ENCODE measurements at places on chromosomes 6 and 20.

- DNase-seq = no peak
Observed at GRCh38 chr6:122671251-122671650, 61.0 kb downstream of the PKIB start.

- DNase-seq = no peak
Observed at GRCh38 chr6:96777113-96777512, 60.2 kb downstream of the GPR63 start.

DNA sequence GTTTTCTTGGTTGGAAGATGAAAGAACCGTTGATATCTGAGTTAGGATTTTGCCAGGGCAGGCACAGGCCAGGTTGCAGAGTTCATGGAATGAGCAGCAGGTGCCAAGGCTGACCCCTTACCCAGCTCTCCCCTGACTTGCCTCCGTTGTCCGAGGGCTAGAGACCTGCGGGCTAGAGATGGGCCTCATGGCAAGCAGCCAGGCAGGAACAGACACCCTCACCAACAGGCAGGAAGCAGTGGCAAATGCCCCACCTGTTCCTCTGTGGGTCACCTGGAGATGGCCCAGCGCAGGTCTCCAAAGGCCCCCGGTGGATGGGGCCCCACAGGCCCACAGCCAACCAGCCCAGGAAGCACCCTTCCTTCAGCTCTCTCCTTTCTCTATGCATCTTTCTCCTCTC, 186.7 kb upstream of the PMEPA1 start:
- no peak for DNase-seq

- DNase-seq = no peak
Observed at GRCh38 chr20:33858666-33859065, 47.5 kb downstream of the CHMP4B start.

- peak; percentile 68 for DNase-seq
Observed at GRCh38 chr6:28355743-28356665, 6.3 kb downstream of the ZKSCAN3 start.

- DNase-seq = no peak
Observed at GRCh38 chr6:122066200-122066599, 333.3 kb upstream of the HSF2 start.

- DNase-seq = no peak
Observed at GRCh38 chr6:112579601-112580000, 232.5 kb downstream of the RFPL4B start.

DNA sequence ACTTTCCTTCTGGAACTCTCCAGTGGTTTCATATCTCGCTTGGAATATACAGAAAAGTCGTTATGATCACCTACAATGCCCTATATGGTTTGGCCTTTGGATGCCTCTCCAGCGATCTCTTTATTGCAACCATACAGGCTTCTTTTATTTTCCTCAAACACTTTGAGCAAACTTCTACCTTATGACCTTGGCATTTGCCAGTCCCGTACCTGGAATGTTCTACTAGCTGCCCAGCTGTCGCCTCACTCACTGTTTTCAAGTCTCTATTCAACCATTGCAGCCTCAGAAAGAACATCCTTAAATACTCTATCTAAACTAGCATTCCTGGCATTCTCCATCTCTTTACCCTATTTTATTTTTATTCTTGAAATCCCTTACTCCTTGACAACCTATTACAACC, 50.4 kb upstream of the NEDD9 start:
- DNase-seq = no peak

DNA sequence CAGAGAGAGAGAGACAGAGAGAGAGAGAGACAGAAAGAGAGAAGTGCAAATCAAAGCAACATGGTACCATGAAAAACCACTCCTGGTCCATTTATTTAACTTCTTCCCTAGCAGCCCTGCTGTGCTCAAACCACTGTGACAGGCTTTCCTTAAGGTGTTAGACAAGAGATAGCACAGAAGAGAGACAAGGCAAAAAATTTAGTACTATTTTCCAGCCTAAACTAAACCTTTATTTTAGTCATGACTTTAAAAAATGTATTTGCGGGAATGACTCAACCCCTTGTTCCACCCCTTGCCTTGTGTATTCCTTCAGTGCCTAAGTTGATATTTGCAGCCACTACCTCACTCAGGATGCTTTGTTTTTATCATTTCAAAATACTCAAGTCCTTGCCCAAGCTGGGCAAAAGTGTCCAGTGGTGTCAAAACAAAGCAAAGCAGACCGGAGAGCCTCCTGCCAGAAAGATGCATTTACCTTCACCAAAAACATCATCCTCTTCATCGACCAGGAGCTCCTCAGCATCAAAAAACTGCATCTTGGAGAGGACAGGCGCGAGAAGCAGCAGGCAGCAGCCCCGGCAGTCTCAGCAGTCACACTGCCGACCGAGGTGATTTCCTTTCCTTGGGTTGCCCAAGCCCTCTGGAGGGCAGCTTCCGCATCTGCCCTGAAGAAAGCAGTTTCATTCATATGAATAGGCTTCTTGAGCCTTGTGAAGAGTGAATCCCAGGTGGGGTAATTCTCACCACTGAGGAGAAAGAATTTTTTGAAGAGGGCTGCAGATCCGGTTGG, at the start of gene RIPOR2:
TSS of gene RIPOR2 (minus strand) at position 595 of the 787 bp plus-strand sequence. CDS start at position 533, 62 bp downstream.
- no peak for DNase-seq

- DNase-seq = no peak
Observed at GRCh38 chr20:37981568-37981967, 51.7 kb downstream of the TTI1 start.

- DNase-seq = no peak
Observed at GRCh38 chr20:56592211-56592610, 36.9 kb upstream of the TFAP2C start.

DNA sequence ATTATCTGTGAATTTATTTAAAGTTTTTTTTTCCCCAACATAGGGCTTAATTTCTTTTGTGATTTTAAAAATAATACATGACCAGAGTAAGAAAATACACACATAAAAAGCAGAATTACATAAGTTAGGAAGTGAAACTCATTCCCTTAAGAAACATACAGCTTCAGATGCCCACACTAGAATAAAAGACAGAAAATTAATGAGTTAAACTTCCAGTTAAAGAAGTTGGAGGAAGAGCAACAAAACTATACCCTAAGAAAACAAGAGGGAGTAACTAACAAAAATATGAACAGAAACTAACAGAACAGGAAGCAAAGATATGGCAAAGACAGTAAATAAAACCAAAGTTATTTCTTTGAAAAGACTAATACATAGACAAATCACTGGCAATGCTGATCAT, 107.6 kb upstream of the CEP85L start:
- DNase-seq = no peak

GRCh38 chr6:32843331-32843978, 392 bp downstream of the PSMB8 start:
- DNase-seq = no peak

DNA sequence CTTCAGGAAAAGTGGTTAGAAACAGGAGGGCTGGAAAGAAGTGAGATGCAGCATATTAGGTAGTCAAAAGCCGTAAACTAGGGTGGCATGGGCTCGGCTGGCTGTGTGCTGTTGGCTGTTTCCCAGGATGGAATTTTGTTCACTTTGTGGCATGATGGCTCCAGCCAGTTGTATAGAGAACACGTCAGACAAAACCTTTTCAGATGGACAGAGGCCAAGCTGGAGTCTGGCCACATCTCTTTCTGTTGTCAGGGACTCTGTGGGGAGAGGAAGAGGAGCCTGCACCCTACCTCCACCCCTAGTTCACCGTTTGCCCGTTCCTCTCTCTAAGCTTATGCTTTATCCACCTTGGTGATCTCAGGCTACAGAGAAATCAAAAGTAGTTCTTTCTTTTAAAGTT, 22.0 kb downstream of the C6orf89 start:
- peak; percentile 74 for DNase-seq

GRCh38 chr6:52186075-52186474, at the start of gene IL17A:
IL17A (plus strand) TSS chr6:52186375; CDS start chr6:52186432, 57 bp downstream.
- no peak for DNase-seq

GRCh38 chr6:29976253-29976587, 33.9 kb downstream of the HLA-A start:
- DNase-seq = no peak

DNA sequence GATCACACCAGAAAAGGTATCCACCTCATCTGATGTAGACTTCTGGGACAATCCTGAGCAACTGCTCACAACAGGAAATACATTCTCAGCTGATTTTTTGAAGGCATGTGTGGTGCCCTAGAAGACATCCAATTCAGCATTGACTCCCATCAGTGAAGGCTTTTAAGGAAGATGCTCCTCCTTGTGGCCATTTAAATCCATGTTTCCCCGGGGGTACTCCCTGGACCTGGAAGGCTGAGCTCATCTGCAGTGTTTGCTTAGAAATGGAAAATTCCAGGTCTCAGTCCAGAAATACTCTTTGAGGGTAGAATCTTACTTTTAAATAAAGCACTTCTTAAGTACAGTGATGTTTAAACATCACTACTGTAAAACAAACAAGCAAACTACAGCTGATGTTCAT, 195.5 kb upstream of the PDE10A start:
- no peak for DNase-seq

GRCh38 chr6:54013966-54014365, 97.3 kb upstream of the MLIP start:
- DNase-seq = no peak

GRCh38 chr6:143055213-143055612, 5.5 kb upstream of the AIG1 start:
- no peak for DNase-seq

GRCh38 chr20:35436177-35436573, 1.9 kb downstream of the GDF5 start:
- no peak for DNase-seq

GRCh38 chr6:45930420-45931040, 85.1 kb downstream of the CLIC5 start:
- peak; percentile 73 for DNase-seq

GRCh38 chr6:91633374-91634111, 1046.7 kb upstream of the MAP3K7 start:
- no peak for DNase-seq

DNA sequence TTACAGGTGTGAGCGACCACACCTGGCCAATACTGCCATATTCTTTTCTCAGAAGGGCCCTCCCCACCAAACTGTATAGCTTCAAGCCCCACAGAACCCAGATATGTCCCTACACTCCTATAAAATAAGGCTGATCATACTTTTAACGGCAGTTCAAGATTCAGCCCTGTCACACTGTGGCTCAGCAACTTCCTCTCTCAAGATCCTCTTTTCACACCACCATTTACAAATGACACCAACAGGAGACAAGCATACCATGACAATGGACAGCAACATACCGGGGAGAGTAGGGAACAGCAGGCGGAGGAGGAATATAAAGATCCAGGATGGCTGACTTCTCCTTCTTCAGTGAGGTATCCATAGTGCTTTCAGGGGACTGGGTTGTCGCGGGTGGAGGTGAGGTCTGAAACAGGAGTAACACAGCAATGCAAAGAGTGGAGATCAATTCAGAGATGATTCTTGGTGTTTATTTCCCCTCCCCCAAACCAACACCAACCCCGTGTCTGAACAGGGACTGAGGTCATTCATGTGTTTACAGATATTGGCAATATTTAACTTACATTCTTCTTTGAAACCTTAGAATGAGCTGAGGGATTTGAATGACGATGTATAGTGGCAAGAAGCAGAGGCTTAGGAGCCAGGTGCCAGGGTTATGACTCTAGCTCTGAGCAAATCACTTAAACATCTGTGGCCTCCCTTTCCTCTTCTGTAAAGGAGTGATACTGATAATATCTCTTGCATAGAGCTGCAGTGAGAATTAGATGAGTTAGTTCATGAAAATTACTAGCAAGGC, 57.6 kb upstream of the IPCEF1 start:
- DNase-seq = no peak

GRCh38 chr20:32972181-32973076, 31.8 kb downstream of the SUN5 start:
- DNase-seq = no peak

GRCh38 chr20:9099372-9099771, 30.5 kb downstream of the PLCB4 start:
- DNase-seq = no peak

DNA sequence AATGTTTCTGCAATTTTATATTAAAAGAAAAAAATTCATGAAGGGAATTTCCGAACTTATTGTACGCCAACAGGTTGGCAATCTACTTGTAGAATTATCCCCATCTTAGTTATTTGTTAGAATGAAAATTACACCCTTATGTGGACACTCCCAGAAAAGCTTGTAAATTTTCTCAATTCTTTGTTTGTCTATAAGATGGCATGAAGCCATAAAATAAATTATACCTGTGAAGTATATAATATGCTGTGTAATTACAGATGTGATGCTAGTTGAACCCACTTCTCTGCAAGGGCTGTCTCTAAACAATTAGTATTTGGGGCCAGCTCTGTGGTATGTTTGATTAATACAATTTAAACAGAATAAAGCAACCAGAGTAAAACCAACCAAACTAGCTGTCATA, 52.1 kb upstream of the DSP start:
- no peak for DNase-seq

GRCh38 chr6:85684809-85685171, 42.1 kb upstream of the SYNCRIP start:
- no peak for DNase-seq

DNA sequence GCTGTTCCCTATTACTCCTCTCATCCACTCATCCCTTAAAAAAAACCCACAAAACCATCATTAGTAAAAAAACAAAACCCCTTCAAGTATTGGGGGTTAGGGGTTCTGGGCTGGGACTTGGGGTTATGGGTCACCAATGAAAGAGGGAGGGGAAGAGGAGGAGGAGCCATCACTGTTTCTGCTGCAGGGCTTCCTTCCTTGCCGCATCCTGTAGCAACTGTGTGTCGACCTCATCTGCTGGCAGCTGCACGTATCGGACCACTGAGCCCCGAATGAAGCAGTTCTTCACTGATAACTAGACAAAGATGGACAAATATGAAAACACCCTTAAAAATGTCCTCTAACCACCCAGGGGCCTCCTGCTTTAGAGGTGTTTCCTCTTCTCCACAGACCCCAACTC, 2.0 kb upstream of the VARS1 start:
- no peak for DNase-seq

- DNase-seq = peak; percentile 21
Observed at GRCh38 chr6:168186438-168186837, 107.4 kb upstream of the FRMD1 start.

DNA sequence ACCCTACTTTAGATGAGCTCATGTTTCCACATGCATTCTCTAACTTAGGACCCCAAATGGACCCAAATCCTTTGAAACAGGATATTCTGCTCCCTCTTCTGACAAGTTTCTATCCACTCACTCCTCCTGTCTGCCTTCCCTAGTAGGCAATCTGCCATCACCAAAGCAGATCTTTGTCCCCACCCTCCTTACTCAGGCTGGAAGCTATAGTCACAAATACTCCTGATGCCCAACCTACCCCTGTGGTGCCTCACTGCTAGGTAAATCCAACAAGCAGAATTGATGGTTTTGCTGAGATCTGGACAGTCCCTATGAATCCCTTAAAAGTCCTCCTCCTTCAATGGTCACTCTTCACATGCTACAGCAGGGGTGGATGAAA, 21.7 kb downstream of the ELOVL5 start:
- DNase-seq = no peak

DNA sequence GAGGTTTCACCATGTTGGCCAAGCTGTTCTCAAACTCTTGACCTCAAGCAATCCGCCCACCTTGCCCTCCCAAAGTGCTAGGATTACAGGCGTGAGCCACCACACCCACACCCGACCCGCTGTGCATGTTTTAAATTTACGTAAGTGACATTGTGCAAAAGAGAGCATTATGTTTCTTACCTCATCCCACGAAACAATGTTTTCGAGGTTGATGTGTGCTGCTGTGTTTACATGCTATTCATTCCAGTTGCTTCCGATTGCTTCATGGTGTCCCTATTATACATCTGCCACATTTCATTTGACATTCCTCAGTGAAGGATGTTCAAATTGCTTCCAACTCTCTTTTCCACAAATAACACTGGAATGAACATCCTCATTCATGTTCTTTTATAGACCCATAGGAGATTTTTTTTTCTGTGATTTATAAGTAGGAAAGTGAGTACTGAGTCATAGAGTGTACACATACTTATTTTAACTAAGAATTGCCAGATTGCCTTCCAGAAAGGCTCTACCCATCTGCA, 403.9 kb upstream of the JARID2 start:
- no peak for DNase-seq

GRCh38 chr6:41917528-41917927, 3.4 kb downstream of the MED20 start:
- no peak for DNase-seq
